ENCODE measurements at places on chromosomes 12 and 14.

- no peak for DNase-seq
Measured at GRCh38 chr12:29591140-29592020, 93.9 kb upstream of the OVCH1 start.

- no peak for DNase-seq
Measured at GRCh38 chr14:79404874-79405511, 806.3 kb downstream of the DIO2 start.

- no peak for DNase-seq
Measured at GRCh38 chr12:28869197-28869596, 279.9 kb upstream of the FAR2 start.

DNA sequence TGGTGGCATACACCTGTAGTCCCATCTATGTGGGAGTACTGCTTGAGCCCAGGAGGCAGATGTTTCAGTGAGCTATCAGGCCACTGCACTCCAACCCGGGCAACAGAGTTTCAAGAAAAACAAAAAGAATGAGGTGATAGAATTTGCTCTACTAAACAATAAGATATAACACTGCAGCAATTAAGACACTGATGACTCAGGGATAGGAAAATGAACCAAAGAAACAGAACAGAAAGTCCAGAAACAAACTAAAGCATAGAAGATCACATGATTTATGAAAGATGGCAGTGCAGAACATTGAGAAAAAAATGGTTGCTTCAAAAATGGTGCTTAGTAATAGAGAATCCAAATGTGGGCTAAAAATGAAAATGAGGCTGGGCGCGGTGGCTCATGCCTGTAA lies 65.2 kb upstream of the AP4S1 start:
- DNase-seq = no peak

GRCh38 chr12:63846238-63846967 lies 1.9 kb downstream of the SRGAP1 start:
- no peak for DNase-seq

Data from activated naive CD8-positive, alpha-beta T cell treated with anti-CD3 and anti-CD28 coated beads, Interleukin-2, amount 50 U/mL, for 24 hours (primary cell).